ENCODE measurements at places on chromosomes 16 and 17. TPM values are rescaled to one million over a fixed set of nuclear protein-coding genes. Genes with fewer than 3 reads are reported as not detected.

CALB2 gene
- total RNA-seq, result 2.2 TPM

- no peak for DNase-seq
Observed at GRCh38 chr16:7423434-7424044, 90.9 kb downstream of the RBFOX1 start.

DNA sequence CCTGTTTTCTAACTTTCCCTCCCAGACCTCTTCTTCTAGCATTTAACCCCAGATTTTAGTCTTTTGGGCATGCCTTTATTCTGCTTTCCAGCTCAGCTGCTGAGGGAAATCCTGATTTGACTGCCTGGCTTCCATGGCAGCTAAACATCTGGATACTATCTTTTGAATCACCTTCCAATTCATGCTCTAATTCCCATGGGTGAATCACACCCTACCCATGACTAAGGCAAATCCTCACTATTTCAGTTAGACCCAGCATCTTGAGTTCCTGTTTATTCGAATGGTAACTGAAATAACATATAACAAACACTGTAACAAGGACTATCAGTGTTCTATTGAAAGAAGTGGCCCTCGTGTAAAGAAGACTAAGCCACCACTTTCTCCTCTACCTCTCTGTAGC lies 29.8 kb downstream of the CA10 start:
- DNase-seq, result peak; percentile 74

GRCh38 chr16:29899516-29900101 lies at the start of gene SEZ6L2:
TSS of gene SEZ6L2 (minus strand) at chr16:29899550. CDS start at chr16:29899019, 531 bp downstream.
- DNase-seq, result peak; percentile 88

- DNase-seq, result no peak
Observed at GRCh38 chr17:59366040-59366757, 34.7 kb downstream of the YPEL2 start.

Measured in bronchial epithelial cell (primary cell).